Stimulated activated CD4-positive, alpha-beta T cell treated with anti-CD3 and anti-CD28 coated beads, Interleukin-4, amount 100 ng/mL, for 4 hours (primary cell): ENCODE measurements at places on chromosomes 6 and 20.

- peak; percentile 88 for DNase-seq
Observed at GRCh38 chr20:36064658-36065426, 89.7 kb upstream of the EPB41L1 start.

- no peak for DNase-seq
Observed at GRCh38 chr6:155939253-155939652, 483.6 kb upstream of the NOX3 start.

DNA sequence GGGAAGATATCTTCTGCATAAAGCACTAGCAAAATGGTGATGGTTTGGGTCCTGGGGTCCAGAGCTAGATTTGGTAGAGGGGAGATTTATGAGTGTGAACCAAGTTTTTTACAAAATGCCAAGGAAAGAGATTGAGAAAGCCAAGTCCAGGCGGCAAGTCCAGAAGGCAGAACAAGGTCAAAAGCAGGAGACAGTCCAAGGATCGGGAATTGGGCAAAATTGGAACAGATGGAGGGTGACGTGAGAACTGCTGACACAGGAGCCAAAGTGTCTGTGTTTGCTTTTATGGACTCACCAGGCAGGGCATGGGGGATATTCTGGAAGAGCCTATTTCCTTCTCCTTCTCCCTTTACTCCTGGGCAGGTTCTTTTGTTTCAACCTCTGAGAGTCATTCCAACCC is 4.1 kb downstream of the NHLRC1 start:
- no peak for DNase-seq

- no peak for DNase-seq
Observed at GRCh38 chr6:110492584-110492983, 16.2 kb upstream of the SLC22A16 start.

- no peak for DNase-seq
Observed at GRCh38 chr20:58384821-58385220, 4.2 kb upstream of the VAPB start.

GRCh38 chr6:74979065-74979766 is 226.6 kb downstream of the COL12A1 start:
- no peak for DNase-seq
